ENCODE measurements at places on chromosomes 7 and 10.

- DNase-seq, result peak; percentile 72
Observed at GRCh38 chr10:8331896-8332729, 277.6 kb downstream of the GATA3 start.

- no peak for DNase-seq
Observed at GRCh38 chr7:131111081-131111576, 216.5 kb upstream of the MKLN1 start.

DNA sequence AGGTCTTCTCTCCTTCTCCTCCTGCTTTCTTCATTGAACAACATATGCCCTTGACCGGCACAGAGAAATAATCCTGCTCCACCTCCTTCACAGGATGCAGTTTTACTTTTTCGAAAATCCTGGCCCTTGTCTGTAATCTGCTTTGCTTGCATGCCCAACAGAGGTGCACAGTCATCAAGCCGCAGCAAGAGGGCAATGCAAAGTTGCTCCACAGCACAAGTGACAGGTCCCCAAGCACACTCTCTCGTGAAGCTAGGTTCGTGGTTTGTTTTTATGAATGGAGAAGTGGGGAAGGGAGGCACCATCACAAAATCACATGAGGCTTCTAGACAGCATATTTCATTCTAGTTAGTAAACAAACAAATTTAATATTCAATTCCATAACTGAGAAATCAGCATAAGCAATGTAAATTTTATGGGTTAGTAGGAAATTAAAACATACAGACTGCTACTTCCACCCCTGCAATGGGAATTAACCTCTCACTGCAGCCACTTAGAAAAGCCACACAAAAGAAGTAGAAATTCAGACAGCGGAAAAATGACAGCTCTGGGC, 178.8 kb downstream of the TPK1 start:
- DNase-seq, result no peak

DNA sequence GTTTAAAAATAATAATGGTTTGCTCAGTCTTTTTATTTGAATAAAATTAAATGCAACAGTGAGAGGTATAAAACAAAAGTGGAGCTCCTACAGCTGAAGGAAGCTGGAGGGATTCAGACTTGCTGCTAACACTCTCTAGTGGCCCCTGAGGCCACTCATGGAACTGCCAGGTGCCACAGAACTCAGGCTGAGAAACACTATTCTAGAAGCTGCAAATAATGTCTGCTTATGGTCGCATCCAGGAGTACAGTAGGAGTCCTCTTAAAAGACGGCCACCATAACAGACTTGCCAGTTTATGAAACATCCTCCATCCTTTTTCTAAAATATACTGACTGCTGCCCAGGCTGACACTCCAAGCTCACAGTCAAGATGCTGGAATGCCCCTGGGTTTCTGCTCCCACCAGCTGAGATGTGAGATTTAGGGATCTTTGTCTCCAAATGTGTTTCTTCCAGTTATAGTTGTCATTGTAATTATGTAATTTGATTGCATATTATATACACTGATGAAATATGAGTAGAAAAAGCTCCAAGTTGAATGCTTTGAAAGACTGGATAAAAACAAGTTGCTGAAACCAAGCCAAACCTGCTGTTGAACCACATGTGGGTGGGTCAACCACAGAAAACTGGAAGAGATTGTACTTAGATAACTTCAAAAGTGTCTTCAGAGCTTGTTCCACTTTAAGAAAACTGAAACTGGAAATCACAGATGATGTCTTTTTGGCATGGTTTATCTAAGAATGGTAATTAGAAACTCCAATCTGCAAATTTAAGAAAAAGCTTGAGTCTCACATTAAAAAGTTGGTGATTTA, 213.7 kb upstream of the AOAH start:
- DNase-seq, result no peak

DNA sequence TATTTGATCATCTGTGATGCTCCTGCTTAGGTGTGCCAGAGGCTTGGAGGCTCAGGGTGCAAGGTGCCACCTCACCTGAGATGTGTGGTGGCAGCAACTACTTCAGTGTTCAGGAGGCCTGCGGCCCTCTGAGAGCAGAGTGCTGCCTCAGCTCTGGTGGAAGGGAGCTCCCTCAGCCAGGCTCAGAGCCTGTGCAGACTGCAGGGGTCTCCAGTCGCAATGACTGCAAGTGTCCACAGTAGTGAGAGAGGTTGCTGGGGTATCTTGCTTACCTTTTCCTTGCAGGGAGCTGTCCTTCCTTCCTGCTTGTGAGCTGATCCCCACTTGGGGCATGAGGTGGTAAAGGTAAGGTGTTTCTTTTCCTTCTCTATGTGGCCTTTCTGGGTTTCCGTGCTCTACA, 131.0 kb upstream of the GAD2 start:
- no peak for DNase-seq

DNA sequence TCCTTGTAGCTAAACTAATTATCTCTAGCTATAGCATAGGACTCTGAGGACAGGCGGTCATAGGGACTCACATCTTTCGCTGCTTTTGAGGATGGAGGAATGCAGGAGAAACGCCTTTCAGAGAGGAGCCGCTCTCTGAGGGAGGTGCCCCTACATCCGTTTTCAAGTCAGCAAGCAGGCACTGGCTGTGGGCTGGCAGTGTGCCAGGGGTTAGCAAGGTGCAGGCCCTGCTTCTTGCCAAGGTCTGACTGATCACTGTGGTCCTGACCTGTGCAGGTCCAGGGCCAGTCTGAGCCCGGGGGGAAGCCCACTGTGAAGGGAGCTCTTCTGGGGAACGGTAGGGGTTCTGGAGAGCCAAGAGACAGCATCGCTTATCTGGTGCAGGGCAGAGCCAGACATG, 89.4 kb downstream of the SH3PXD2A start:
- DNase-seq, result peak; percentile 62

DNA sequence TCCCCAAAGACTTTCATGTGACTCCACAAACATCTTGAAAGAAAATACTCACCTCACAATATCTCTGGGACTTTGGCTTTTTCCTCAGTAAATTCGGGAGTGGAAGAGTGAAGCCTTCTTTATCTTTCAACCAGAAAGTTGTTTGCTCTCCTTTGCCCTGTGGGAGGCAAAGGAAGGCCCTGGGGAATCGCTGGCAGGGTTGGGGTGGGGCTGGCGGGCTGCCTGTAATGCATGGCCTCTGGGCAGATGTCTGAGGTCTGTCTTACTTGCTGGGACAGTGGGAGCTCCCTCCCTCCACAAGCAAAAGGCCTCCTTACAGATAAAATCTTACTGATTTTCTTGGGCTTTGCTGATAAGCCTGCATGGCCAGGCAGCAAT, 24.9 kb downstream of the TECTB start:
- no peak for DNase-seq

DNA sequence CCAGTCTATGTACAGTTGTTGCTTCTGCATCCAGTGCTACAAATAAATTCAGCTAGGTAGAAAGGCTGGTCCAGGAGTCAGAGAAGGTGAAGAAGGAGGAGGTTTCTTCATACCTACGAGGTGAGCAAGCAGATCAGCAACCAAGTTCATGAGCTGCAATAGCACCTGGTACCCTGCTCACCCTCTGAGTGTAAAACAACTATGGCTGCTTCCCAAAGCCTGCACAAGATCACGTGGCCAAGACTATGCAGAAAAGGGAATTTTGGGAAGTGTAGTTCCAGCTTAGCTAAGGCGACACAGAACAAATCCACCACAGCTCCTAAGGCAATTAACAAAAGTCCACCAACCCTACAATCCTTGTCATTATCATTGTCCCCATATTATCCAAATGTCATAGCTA, 95.9 kb upstream of the AUTS2 start:
- DNase-seq, result no peak

GRCh38 chr10:125060482-125060825, 99.9 kb downstream of the CTBP2 start:
- DNase-seq, result no peak

DNA sequence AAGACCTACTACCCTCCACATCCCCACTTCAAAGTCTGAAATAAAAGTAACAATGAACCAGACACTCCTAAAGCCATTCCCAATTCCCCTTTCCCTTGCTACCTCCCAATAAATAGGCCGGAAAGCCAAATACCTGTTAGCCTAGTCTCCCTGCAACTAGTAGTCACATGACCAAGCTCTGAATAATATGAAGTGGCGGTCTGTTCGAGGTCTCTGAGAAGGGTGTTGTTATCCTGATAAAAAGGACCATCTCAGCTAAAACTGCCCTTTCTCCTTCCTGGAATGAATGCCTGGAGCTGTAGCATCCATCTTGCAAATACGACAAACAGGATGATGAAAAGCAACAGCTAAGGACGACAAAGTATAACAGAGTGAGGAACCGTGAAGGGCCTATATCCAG, 6.0 kb downstream of the KIF5B start:
- no peak for DNase-seq

DNA sequence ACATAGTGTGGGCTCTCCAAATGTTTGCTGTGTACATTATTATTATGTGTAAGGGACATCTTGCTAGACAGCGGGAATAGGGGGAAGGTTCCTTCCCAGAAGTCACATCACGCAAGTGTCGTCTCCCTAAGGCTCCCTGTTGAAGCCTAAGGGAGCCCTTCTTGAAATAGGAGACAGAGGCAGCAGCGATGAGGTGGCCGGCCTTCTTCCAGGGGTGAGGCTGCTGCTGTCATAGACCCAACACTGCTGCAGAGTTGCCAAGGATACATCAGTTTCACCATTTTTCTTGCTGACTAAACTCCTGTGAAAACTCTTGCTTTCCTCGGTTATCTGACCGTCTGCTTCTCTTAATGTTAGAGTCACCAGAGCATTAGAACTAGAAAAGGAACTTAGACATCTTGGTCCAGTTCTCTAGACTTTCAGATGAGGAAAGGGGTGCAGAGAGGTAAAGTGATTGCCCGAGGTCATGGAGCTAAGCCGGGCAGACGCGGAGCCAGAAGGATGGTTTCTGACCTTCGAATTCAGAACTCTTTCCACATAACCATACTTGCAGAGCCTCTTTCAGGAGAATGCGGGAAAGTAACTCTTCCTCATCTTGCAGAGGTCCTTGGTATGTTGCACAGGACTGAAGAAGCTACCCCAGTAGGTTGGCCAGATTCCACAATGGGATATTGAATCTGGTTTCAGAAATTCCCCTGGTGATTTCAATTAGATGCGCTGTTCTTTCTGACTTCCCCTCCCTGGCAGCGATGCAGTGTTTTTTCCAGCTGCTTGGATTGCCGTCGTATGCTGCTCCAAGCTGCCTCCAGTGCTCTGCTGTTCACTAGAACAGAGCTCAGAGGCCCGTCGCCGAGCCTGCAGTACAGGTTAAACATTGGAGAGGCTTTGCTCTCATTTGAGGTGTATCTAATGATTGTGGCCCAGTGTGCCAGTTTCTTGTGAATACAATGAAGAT, 217.1 kb downstream of the CAMK1D start:
- DNase-seq, result no peak

DNA sequence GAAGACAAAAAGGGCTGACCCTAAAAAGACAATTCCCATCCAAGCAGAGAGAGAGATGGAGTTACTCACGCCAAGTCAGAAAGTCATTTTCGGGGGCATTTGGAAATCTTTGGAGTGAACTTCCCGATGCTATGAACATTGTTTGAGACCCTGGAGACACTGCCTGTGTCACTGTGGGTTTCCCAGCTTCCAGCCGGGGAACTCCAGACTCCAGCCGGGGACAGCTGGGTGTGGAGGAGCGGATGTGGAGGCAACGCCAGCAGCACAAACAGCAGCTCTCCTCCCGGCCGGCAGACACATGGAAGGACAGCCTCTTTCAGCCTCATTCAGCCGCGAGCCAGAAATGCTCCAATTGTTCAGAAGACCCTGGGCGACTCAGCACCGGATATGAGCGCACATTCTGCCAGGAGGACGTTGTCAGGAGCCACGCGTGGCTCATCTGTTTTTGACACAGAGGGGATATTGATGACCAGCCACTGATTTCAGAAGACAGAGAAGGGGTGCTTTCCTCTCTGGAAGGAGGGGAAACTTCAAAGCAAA, 97.6 kb downstream of the PRPF18 start:
- no peak for DNase-seq

- no peak for DNase-seq
Observed at GRCh38 chr7:109246330-109247077, 676.8 kb downstream of the DNAJB9 start.

GRCh38 chr7:121282129-121282528, 46.7 kb upstream of the WNT16 start:
- DNase-seq, result no peak

GRCh38 chr10:48224979-48225560, 49.4 kb downstream of the FRMPD2 start:
- no peak for DNase-seq

- no peak for DNase-seq
Observed at GRCh38 chr10:101550965-101551364, 37.1 kb downstream of the POLL start.

DNA sequence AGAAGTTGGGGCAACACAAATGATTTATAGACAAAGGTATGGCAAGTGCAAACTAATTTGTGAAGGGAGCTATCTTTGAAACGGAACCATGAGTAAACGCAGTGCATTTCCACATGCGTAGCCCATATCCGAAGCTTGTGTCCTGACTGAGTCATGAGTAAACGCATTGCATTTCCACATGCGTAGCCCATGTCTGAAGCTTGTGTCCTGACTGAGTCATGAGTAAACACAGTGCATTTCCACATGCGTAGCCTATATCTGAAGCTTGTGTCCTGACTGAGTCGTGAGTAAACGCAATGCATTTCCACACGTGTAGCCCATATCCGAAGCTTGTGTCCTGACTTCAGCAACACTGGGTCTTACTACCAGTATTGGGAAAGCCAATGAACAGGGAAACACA, 95.0 kb downstream of the CELF2 start:
- no peak for DNase-seq

DNA sequence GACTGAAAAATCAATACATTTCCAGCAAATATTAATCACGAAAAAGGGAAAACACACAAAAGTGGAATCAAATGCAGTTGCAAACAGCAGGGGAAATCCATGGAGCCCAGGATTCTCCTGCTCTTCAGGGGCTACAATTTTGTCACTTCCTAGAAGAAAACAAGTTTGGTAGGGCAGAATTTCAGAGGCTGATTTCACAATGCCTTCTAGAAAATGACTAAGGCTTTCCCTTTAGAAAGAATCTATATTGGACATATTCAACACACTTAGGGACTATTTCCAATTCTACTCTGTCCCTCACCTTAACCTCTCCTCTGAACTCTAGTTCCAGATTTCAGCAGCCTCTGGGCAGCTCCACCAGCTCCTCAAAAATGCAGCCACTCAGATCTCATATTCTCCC, 111.3 kb downstream of the HECTD2 start:
- DNase-seq, result no peak

- no peak for DNase-seq
Observed at GRCh38 chr10:71134732-71135211, 77.6 kb upstream of the UNC5B start.

DNA sequence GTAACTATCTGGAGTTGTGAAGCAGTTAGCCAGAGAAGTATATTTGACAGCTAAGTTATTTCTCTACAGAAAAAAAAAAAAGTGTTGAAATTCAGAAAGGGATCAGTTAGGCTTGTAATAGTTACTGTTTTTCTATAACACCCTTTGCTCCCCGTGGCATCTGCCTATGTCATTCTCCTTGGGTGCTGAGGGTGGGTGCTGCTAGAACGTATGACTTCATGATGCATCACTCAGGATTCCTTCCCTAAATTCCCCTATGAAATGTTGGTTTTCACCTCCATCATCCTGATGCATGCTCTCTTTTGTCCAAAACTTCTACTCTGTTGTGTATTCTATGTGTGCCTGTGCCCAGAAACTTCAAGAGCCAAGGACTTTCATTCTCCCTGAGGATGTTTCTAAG, 536.4 kb downstream of the GRM8 start:
- DNase-seq, result no peak

GRCh38 chr10:86712317-86712707, 44.0 kb downstream of the LDB3 start:
- DNase-seq, result no peak

- no peak for DNase-seq
Observed at GRCh38 chr7:150466477-150466876, 16.0 kb downstream of the GIMAP8 start.

- no peak for DNase-seq
Observed at GRCh38 chr7:16098585-16099179, 322.7 kb downstream of the CRPPA start.

Measured in stimulated activated CD8-positive, alpha-beta memory T cell treated with anti-CD3 and anti-CD28 coated beads, Interleukin-7, amount 100 ng/mL, for 4 hours (primary cell).